ENCODE measurements at places on chromosomes 3 and 15.
A peak's percentile ranks its signal among the peaks of the same experiment; 100 is the strongest.

DNA sequence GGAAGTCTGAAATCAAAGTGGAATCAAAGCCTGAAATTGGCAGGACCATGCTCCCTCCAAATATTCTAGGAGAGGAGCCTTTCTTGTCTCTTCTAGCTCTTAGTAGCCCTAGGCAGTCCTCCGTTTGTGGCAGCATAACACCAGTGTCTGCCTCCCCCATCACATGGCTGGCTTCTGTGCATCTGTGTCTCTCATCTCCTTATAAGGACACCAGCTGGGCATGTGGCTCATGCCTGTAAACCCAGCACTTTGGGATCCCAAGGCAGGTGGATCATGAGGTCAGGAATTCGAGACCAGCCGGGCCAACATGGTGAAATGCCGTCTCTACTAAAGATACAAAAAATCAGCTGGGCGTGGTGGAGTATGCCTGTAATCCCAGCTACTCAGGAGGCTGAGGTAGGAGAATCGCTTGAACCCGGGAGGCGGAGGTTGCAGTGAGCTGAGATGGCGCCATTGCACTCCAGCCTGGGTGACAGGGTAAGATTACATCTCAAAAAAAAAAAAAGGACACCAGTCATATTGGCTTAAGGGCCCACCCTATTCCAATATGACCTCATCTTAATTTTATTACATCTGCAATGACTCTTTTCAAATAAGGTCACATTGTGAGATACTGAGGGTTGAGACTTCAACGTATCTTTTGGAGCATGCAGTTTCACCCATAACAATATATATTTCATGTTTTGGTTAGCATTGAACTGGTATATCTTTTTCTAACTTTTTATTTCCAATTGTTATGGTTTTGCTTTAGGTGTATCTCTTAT, 148.0 kb upstream of the TPM1 start:
- no peak for DNase-seq

GRCh38 chr3:133535971-133536881, 37.3 kb upstream of the CDV3 start:
- DNase-seq, result no peak

- DNase-seq, result no peak
These were observed 31.6 kb upstream of the GNB4 start for GRCh38 chr3:179482857-179483256.

DNA sequence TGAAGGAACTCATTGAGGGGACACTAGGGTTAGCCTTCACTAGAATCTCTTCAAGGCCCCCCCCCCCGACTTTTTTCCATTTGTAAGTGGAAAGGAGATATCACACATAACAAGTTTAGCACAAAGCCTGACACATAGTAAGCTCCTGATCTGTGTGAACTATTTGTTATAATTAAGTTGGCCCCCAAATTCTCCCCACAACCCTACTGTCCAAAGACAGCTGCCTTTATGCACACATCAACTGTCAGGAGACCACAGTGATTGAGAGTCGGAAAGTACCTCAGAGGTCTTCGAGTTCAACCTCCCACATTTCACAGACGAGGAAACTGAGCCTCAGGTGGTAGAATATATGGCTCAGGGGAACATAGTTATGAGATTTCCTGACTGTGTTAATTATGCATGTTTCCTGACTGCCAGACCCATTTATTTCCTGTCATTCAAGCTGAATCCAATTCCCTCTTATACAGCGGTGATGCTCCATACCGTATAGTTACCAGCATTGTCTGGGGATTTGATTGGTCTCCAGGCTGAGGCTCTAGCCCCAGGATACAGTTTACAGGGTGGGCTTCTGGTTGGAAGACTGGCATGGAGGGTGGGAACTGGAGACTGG, 227.4 kb upstream of the CMC1 start:
- peak; percentile 10 for DNase-seq

DNA sequence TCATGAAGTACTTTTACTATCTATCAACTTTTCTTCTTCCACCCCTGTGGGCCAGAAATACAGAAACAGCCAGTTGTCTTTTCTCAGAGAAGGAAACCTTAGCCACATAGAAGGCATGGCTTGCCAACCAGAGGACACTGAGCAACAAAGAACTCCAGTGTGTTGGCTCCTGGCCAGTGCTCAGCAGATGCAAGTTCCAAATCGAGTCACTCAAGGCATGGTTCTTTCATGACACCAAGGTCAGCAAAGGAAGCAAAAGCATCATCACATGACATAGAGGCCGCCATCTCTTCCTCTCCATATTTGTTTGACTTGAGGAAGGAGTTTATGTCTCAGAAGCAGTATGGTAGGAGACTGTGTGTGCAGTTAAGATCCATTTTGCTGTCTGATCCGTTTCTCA, 92.2 kb downstream of the MYLK start:
- DNase-seq, result no peak

DNA sequence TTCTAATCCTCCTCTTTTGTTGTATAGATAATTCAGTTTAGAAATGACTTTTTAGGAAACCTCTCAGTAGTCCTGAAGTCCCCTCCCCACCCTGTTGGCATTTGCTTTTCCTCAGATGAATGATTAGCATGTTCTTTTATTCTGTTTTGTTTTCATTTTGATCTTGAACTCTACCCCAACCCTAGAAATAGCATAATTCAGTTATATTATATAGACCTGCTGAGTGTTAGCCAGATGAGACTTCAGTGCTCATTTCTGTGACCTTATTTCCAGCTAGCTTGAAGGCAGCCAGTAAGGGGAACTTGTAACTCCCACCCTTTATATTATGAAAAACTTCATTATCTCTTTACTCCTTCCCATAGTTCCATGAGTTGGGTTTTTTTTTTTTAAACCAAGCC, 41.2 kb downstream of the SNRK start:
- DNase-seq, result no peak

- DNase-seq, result no peak
These were observed 277.7 kb downstream of the EDEM1 start for GRCh38 chr3:5465183-5465582.

DNA sequence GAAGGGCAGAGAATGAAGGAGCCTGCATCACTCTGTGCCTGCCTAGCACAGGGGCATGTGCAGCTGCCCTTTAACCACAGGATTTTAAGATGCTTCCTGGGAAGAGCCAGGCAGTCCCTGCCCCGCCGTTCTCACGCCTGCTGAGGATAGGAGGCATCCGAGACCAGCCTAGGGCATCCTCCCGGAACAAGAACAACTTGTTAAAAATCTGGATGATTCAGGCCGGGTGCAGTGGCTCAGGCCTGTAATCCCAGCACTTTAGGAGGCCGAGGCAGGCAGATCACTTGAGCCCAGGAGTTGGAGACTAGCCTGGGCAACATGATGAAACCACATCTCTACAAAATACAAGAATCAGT, 15.2 kb downstream of the NRROS start:
- no peak for DNase-seq

DNA sequence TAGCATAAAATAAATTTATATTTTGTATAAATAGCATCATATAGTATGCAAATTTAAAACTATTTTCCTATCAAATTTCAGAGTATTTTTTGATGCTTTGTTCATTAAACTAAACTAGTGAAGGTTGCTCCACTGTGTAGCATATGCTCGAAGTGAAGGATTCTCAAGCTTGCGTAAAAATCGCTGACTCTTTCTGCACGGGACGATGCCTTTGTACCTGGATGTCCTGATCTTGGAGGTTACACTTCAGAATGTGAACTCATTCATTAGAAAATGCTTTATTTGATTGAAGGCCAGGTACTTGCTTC, 305.0 kb downstream of the WDR72 start:
- no peak for DNase-seq

DNA sequence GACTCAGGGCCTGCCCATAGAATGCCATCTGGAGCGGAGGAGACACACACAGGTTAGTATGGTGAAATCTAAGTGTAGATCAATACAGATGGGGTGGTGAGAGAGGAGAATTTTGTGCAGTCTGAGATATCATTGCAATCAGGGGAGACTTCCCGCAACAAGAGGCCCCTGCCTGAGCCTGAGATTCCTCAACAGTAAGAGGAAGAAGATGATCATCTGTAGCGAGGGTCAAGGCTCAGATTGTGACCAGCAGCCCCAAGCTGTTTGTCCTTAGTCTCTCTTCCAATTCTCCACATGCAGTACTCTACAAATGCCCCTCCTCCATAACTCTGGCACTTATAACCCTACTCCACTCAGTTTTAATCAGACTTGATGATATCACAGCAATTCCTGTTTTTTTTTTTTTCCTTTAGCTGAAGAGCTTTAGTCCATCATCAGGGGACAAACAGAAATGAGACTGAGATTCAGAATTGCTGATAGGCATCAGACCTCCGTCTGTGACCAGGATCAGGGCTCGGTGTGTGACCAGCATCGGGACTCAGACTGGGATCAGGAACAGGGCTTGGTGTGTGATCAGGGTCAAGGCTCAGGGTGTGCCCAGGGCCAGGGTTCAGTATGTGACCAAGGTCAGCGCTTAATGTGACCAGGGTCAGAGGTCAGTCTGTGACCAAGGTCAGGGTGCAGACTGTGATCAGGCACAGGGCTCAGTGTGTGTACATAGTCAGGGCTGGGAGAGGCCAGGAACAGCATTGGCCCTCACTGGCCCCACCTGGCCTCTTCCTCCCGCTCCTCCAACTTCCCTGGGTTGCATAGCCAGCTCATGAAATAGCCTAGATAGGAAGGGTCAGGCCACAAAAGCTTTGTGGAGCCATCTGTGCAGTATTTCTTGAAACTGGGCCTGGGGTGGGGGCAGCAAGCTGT, 14.1 kb downstream of the LOXL1 start:
- DNase-seq, result no peak

All from GM13976 (cell line).